Activated CD4-positive, alpha-beta T cell treated with anti-CD3 and anti-CD28 coated beads, Interleukin-2, amount 50 U/mL, for 1 hour (primary cell): ENCODE measurements at places on chromosomes 6 and 20.

GRCh38 chr6:154488802-154489437, 21.6 kb downstream of the CNKSR3 start:
- DNase-seq, result no peak

DNA sequence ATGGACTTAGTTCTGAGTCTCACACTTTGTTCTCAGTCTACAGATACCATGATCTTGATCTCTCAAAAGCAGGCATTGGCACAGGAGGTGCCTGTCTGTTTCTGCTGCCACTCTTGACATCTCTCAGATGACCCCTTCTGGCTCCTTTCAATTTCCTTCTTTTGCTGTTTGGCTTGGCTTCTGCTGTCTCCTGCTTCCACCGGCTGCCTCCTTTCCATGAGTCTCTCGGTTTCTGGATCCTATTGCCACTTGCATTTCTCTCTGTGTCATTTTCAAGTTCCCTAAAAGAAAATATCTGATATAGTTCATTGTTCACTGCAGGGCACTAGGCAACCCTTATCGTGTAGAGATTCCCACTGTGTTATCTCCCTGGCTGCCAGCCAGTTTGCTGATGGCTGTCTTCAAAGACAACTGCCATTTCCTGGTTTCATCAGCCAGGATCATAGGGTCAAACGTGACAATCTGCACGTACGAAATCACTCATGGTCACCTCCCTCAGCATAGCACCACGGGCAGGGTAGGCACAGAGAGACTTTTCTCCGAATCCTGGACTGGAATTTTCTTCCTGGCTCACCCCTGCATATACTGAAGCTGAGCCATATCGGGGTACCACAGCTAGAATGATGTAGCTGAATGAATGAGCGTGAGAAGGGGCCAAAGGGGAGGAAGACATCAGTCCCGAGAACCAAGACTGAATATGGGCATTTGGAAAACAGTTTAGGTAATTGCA, 144.6 kb upstream of the TMEM170B start:
- DNase-seq, result no peak

GRCh38 chr6:34745277-34746103, 11.8 kb upstream of the SNRPC start:
- no peak for DNase-seq

GRCh38 chr6:77457720-77458349, 5.5 kb downstream of the HTR1B start:
- DNase-seq, result peak; percentile 19

- no peak for DNase-seq
Measured at GRCh38 chr6:38459291-38459690, 180.4 kb downstream of the BTBD9 start.

GRCh38 chr6:88605271-88605670, 358.1 kb downstream of the RNGTT start:
- DNase-seq, result no peak

- DNase-seq, result no peak
Measured at GRCh38 chr20:18543932-18544331, 23.3 kb upstream of the SMIM26 start.

GRCh38 chr6:168577496-168577895, 136.5 kb downstream of the SMOC2 start:
- no peak for DNase-seq

- DNase-seq, result peak; percentile 38
Measured at GRCh38 chr20:33674294-33675135, at the start of gene NECAB3. Gene NECAB3, minus strand, starts transcription at chr20:33674428. Its CDS starts 76 bp downstream, at chr20:33674352.

GRCh38 chr20:35226884-35227681, 593 bp downstream of the MMP24 start:
- peak; percentile 34 for DNase-seq

DNA sequence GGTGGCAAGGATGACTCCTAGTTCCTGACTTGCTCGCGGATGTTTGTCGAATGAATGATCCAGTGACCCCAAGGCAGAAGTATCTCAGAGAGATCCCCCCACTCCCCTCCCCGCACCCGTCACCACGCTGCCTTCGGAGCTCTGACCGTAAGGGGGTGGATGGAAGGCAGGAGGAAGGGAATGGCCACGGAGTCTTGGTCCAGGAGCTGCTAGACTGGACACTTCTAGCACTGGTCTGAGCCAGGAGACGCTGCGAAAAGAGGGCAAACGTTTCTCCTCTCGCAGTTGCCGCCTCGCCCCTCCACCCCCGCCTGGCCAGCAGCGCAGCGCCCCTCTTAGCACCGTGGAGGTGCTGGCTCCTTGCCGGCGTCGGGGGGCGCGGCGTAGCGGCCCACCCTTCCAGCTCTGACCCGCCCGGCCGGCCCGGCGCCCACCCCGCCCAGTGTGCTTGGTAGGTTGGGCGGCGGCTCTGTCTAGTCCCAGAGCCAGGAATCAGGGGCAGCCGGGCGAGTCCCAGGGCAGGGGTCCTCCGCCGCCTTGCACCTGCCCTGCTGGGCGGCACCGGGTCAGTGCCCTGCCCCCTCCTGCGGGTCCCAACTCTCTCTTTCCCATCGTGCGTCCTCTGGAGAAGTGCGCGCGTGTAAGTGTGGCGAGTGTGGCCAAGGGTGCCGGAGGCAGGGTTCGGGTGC, 2.4 kb upstream of the DBNDD2 start:
- no peak for DNase-seq

GRCh38 chr6:108031968-108032367, 42.6 kb downstream of the OSTM1 start:
- no peak for DNase-seq

GRCh38 chr6:13741365-13741764, 29.7 kb upstream of the RANBP9 start:
- no peak for DNase-seq

DNA sequence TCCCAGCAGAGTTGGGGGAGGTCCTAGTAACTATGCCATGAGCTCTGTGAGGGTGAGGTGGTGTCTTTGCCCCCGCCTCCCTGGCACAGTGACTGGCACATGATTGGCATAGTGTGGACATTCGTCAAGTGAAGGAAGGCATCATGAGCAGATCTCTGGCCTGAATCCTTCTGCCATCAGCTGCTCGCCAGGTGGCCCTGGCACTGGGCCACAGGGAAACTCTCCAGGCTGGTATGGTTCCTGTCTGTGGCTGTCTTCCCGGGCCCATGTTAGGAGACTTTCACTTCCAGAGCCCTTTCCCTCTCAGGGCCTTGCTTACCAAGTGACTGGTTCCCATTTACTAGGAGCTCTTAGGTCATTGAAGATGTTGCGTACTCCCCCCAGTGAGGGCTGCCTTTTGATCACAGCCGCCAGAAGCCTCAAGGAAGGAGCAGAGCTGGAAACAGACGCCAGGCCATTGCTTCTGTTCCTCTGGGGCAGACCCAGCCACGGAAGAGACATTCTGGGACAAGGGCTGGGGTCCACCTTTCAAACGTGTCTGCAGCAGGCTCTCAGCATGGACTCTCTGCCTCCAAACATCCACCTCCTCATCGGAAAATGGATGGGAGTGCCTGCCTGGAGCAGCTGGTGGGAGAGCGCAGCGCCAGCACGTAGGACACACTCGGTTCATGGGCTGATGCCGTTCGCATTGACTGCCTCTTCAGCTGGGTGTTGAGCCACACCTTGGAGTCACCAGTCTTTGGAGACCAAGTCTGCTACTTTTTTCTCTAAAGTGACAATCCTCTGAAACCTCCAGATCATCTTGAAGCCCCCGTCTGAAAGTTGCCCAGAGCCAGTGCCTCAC, 67.2 kb downstream of the PTPN1 start:
- no peak for DNase-seq

DNA sequence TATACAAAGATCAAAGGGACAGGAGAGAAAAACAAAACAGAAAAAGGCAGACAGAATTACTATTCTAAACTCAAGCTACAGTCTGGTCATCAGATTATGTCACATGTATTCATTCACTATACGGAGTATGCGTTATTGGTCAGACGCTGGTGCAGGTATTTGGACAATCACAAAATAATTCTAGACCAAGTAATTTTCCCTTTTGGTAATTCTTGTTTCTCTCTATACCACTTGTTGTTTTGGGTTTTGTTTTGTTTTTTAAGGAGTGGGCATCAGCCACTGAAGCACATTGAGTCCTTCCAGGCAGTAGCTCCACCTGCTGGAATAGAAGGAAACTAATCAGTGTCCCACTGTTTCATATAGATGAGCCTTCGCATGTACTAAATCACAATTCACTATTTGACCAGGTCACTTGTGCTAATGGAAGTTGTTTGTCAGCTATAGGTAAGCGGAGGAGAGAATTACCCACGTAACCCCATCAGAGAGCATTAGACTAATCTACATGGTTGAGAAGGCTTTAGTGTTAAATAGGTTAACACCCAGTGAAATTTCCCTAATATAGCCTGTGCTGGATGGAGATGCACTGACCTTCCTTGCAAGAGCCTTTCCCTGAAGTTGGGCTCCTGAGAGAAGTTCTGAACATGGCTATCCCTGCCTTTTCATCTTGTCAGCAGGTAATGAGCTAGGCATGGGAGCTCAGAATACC, 77.9 kb downstream of the TNFAIP3 start:
- no peak for DNase-seq

GRCh38 chr6:75213112-75213511, 7.3 kb upstream of the COL12A1 start:
- no peak for DNase-seq

- DNase-seq, result no peak
Measured at GRCh38 chr20:1469925-1470571, 3.4 kb upstream of the NSFL1C start.

GRCh38 chr6:73712535-73713173, 16.7 kb downstream of the CD109 start:
- no peak for DNase-seq

DNA sequence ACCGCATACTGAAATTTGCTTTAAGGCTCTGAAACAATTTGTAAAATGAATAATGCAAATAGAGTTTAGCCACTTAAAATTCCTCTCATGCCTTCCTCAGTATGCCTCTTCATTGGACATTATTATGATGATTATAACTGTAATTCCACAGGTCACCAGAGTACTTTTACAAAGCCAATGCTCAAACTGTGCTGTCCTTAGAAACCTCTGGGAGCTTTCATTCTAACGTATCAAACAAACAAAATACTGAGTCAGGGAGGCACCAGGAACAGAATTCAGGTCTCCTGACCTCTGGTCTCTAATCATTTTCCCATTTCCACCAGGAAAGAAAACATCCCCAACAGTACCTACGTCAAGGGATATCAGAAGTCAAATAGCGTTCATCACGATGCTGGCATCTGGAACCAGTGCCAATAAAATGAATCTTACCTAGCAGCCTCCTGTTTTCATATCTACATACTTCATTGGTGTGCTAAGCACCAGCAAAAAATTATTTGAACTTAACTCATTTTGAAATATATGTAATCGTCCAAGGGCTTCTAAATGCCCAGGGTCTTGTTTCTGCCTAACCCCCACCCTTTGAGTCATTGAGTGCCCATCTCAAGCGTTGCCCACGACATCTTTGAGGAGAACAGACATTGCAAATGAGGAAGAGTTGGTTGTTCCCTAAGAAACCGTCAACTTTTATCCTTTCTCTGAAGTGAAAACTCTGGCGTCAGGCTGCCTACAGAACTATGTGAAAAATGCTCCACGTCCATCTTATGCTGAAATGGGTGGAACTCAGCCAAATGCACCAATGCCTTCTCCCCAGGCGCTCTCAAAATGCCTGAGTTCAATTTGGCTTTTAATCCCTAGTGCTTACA, 37.9 kb downstream of the NEDD9 start:
- DNase-seq, result no peak

DNA sequence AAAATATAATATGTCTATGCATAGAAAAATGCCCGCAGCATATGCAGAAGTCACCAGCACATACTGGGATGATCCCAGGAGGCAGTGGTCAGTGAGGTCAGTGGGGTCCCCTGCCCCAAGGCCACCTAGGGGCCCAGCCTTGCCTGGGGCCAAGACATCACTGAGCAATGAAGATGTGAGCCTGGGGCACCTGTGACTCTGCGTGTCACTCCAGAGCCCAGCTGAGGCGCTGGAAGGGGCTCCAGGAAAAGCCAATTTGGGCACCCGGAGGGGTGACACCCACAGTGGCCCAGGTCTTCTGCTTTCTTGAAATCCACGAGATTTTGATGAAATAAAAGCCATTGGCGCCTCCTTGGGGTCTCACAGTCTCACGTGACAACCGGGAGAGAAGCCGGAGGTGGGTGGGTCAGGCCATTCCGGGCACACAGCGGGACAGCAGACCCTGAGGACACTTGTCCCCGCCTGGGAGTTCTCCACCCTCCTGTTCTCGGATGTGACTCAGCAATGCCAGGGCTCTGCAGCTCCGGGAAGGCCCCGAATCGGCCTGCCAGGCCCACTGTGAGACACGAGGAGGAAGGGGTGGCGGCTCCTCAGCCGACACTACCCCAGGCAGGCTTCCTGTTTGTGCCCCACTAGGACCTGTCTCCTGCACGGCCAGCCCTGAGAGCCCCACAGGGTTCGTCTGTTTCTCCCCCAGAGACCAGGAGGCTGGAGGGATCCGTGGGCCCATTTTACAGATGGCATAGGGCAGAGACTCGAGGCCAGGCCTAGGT, 24.4 kb upstream of the SLCO4A1 start:
- DNase-seq, result peak; percentile 31

DNA sequence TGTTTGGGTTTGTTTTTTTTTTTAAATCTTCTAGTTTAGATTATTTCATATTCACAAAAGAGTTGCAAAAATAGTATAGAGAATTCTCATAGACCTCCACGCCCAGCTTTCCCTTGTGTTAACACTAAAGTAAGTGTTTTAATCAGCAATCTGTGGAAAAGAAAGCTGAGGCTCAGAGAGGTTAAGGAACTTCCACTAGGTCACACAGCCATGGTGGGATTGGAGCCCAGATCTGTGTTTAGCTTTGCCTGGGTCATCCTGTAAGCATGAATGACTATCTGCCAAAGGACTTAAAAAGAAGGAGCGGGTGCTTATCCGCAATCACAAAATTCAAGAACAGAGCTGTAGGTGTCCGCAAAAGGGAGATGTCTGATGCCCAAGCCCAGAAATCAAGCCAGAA, 60.5 kb downstream of the EDN3 start:
- DNase-seq, result no peak

- DNase-seq, result no peak
Measured at GRCh38 chr6:148743476-148743875, 3.4 kb upstream of the UST start.

- no peak for DNase-seq
Measured at GRCh38 chr6:13383328-13384163, 55.2 kb upstream of the TBC1D7 start.

DNA sequence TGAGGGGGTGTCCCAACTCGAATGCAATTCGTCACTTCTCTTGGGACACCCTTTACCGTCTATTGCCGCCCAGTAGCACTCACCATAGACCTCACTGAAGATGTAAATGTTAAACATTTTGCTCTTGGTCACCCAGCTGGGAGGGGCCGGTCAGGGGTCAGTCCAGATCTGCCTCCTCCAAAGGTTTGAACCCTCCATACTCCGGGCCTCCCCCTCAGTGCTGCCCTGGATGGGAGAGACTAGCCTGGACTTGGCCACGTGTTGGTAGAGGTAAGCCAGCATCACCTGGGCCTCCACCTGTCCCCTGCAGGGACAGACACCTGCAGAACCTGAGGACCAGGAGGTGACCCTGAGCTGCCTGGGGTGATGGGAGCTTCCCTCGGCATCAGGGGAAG, 5.0 kb upstream of the MYT1 start:
- DNase-seq, result no peak

GRCh38 chr6:38215651-38216311, 396.3 kb downstream of the ZFAND3 start:
- DNase-seq, result no peak
